Cardiac muscle cell (in vitro differentiated cells and primary cell): ENCODE measurements at places on chromosomes 12 and 14.
A peak's percentile ranks its signal among the peaks of the same experiment; 100 is the strongest.

DNA sequence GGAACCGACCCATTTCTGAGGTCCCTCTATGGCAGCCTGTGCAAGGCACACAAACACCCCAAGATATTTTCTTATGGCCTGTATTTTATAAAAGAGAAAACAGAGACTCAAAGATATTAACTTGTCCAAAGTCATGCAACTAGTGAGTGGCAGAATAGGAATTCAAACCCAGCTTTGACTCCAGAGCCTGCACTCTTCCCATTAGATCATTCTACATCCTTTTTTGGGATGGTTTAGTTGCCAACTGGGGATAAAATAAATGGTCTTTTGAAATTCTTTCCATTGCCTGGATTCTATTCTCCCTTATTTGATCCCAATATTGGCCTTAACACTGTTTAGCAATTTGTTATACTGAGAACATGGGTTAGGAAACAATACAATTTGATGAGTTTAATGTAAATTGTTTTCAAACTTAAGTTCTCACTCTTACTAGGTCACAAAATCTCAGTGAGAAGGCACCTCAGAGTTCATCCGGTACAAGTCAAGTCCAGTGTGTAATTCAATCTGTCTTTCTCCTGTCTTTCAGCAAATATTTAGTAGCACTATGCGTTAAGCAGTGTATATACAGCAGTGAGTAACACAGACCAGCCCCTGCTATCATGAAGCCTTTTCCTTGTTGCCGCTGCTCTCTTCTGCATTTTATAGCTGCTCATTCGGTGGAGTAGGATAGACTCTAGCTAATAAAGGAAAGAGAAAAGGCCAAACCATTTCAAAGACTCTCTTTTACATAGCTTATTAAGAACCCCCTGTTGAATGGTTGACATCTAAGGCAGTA lies 162.1 kb upstream of the IFNG-AS1 start:
- DNase-seq, result peak; percentile 21

DNA sequence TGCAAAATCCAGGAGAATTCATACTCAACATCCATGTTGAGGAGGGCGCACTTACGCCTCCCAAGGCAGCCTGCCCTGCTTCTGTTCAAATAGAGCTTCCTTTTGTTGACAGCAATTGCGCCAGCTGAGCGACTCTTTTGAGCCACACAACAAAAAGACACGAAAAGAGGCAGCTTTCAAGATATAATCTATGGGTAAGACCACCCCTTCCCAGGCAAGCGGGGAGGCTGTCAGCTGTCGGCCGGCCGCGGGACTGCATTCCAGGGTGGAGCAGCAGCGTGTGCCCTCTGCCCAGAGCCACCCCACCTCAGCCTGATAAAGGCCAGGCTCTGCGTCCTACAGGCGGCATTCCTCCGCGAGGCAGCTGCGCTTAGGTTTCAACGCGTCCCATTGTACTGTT lies 15.8 kb upstream of the STAB2 start:
- peak; percentile 84 for DNase-seq

GRCh38 chr12:13250416-13250815 lies 53.9 kb downstream of the EMP1 start:
- DNase-seq, result no peak

GRCh38 chr12:846421-846820 lies 94.0 kb downstream of the WNK1 start:
- DNase-seq, result no peak

- DNase-seq, result no peak
Observed at GRCh38 chr14:99038431-99038820, 233.6 kb downstream of the BCL11B start.

- DNase-seq, result no peak
Observed at GRCh38 chr12:109815757-109816617, 17.2 kb downstream of the TRPV4 start.

DNA sequence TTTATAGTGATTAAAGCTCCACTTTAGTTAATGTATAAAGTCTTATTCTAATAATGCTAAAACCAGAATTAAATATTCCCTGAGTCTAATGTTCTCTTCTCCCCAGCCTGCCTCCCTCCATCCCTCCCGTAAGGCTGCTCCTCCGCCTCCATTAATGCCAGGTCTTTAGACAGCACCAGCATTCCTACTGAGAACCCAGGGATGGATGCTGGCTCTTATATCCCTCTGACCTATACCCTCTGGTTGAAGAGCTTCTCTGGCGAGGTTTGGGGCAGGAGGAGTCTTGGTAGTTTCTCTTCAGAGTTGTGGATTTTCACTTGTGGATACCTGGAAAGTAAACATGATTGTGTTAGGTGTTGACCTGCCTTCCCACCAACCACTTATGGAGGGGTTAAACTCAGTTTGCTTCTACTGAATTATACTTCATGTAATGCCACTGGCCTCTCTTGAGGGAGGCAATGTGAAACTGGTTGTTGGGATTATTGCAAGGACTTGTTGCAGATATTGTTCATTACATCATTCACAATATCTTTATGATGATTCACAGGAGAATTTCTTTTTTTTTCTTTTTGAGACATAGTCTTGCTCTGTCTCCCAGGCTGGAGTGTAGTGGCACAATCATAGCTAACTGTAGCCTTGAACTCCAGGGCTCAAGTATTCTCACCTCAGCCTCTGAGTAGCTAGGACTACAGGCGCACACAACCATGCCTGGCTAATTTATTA lies 11.1 kb upstream of the SMAGP start:
- DNase-seq, result no peak

DNA sequence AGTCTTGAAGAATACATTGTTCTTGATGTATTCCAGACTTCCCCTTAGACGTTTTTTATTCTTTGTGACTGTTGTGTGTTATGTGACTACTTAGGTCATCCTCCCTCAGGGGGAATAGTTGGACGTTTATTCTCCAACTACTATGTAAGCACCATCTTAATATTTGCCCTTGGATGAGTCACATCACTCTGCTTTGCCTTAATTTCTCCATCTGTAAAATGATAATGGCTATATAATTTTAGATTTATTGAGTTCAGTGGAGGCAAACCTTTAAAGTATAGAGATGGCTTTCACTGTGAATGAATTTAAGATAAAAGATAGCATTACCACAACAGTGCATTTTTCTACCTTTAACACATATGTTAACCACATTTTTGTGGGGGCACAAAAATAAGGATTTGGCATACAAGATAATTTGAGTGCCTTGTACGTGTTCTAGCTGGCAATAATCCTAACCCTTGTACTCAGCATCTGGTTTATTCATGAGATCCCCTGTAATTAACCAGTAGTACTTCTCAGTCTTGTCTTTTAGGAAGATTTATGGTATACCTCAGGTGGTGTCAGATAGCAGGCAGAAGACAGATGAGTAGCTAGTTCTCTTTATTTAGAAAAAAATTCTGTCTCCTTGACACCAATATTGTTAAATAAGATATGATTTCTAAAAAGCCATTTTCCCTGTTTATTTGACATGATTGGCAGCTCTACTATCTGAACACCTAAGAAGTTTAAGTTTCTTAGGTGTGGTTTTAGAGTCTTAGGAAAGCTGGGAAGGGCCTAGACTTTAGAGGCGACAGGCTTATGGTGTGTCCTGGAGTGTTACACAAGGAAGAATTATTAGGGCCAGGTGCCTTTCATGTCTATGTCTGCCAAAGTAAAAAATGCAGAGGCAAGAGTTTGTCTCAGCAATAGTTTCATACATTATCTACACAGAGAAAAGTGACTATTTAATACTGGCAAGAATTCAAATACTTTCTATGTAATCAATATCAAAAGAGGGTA lies 152.3 kb downstream of the RAD51B start:
- no peak for DNase-seq

DNA sequence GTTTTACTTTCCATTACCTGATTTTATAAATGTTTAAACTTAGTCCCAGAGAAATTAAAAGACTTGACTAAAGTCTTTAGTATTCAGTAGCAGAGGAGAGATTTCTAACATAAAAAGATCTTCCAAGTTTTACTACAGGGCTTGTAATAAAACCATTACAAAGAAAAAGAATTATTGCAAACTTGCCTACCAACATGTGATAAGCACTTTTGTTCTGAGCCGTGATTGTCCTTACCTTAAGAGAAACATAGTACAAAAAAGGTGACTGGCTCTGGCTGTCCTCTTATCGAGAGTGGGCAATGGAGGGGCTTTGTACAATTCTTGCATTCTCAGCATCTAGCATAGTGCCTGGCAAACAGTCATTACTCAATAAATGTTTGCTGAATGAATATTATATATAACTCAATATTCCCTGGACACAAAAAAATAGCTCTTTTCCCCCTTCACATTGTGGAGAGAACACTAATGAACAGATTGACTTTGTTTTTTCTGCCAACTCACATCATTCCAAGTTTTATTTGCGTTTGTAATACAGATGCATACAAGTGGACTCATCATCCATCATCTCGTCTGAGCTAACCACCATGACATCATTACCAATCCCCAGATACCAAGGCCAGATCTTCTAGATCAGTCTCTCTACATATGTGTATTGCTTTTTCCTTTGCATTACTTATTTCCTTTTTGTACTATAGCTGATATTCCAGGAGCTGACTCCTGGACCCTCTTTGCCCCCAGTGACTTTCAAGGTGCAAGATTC lies 192.8 kb upstream of the EEA1 start:
- no peak for DNase-seq

GRCh38 chr12:18723752-18724151 lies 14.1 kb downstream of the PLCZ1 start:
- no peak for DNase-seq

GRCh38 chr12:43370263-43370662 lies 181.7 kb downstream of the ADAMTS20 start:
- DNase-seq, result no peak

DNA sequence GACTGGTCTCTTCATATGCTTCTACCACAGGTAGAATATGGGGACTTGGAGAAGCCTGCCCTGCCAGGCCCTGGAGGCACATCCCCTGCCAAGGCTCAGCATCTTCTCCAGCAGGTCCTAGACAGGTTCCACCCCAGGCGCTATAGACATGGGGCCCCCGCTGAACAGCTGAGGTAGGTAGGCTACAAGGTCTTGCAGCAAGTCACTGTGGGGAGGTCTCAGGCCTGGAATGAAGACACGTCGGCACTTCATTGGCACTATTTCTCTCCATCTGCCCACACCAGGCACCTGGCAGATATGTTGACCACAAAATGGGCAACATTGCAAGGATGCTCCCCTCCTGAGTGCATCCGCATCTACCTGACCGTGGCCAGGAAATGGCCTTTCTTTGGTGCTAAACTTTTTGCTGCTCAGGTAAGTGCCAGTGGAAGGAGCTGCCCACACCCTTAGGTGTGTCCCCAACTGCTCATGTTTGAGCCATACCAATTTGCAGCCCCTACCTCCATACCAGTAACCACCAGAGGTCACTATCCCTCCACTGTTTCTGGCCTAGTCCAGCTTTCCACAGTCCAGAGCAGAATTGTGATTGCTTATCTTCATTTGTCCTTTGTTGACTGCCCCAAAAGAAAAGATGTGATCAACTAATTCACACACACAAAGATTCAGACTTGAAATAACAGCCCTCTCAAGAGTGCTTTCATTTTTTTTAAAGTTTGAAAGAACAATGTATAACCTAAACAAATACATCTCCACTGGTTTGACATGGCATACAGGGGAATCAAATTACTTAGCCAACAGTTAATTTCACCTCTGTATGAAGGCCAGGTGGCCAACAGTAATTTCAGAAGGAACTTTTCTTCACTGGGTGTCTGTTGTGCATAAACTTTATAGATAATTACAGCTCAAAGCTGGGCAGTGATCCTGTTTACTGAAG lies 16.1 kb downstream of the PIGH start:
- peak; percentile 60 for DNase-seq

- DNase-seq, result no peak
Observed at GRCh38 chr14:70602254-70602653, 1.8 kb upstream of the MED6 start.

- DNase-seq, result no peak
Observed at GRCh38 chr14:78356391-78356790, 186.2 kb downstream of the NRXN3 start.

GRCh38 chr12:19038209-19038608 lies 91.3 kb upstream of the PLEKHA5 start:
- DNase-seq, result no peak

DNA sequence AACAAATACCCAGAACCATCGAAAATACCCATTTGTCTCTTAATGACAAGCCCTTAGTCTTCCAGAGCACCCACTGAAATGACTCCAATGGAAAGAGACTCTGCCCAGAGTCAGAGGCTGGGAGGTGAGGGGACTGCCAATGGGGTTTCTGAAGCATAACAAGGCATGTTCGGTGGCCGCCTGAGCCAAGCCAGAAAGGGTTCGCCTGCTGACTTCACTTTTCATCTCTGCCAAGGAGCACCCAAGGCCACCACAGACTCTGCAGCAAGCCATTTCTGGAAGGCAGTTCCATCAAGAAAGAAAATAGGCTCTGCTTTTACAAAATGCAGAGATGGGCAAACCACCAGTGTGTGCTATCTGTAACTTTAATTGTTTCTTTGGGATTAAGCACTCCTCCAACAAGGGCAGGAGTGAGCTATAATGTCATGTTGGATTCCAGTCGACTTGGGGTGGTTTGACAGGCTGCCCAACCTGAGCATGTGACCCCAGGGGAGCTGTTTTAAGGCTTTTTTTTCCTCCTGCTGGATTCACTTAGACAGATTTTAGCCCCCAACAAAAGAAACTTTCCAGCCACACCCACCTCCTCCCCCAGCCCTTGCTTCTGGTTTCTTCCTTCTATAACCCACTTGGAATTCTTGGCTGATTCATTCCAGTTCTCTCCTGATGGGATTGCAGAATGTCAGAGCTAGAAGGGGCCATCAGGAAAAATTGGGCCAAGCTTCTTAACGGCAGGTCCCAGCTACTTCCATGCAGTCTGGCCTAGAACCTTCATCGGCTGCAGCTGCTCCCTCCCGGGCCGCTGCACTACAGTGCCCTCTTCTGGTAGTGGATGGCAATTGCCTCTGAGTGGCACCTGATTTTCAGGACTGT lies 24.1 kb downstream of the CKAP4 start:
- DNase-seq, result peak; percentile 73

DNA sequence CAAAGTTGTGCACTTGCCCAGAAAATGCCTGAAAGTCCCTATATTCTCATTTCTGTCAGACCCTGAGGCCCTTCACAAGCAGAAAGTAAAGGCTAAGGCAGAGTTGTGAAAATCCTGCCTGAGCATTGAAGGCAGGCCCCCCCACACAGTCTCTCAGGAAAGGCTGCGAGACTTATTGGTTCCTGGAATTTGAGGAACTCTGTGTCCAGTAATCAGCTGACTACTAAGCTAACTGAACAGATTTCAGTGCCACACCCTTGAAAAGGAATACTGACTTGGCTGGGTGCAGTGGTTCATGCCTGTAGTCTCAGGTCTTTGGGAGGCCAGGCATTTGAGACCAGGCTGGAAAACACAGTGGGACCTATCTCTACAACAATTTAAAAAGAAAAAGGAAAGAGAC lies 21.1 kb upstream of the PPP2R5E start:
- no peak for DNase-seq

GRCh38 chr12:108519558-108519957 lies 4.5 kb downstream of the FICD start:
- DNase-seq, result no peak
